ENCODE measurements at places on chromosomes 7 and 10.

DNA sequence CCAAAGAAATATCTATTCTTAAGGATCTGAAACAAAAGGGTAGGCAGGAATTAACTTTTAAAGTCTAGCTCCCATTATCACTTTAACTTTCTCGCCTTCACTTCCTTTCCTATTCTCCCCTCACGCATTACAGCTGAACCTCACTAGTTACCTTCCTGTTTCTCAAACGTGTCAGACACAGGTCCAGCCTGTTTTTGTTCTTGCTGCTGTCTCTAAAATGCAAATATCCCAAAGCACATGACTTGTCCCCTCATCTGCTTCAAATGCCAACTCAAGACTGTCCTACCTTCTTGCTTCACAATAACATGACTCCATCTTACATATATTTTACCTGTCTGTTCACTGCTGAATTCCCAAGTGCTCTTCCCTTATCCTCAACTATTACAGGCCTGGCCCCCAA lies 17.6 kb downstream of the ZDHHC6 start:
- no peak for DNase-seq

DNA sequence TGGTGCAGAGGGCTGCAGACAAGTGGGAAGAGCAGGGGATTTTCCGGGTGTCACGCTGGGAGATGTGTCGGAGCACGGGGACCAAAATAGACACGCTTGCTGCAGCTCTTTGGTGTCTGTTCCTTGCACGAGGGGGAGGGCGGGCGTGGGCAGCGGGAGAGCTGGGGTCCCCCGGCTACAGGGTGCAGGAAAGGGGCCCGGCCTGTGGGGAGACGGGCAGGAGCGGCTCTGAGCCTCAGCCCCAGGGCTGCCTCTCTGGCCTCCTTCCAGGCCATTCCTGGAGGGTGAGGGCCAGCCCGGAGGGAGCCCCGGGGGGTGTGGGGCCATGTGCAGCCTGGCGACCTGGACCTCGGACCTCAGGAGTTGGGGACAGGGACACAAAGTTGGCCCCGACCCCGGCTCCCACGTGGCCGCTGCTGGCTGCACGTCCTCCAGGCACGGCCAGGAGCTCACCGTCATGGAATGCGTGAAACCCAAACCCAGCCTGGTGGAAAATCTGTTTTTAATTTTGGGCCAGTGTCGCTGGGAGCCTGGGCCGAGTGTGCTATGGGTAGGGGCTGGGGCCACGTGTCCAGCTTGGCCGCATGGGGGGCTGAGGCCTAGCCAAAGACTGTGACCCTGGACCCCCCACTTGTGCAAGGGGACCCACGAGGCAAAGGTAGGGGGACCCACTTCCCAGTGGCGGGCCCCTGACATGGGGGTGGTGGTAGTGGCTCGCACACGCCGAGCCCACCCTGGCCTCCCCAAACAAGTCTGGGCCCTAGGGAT lies 6.6 kb downstream of the TTYH3 start:
- DNase-seq: no peak

- DNase-seq: no peak
These were observed 819 bp upstream of the TRIM4 start for GRCh38 chr7:99920149-99920548.

DNA sequence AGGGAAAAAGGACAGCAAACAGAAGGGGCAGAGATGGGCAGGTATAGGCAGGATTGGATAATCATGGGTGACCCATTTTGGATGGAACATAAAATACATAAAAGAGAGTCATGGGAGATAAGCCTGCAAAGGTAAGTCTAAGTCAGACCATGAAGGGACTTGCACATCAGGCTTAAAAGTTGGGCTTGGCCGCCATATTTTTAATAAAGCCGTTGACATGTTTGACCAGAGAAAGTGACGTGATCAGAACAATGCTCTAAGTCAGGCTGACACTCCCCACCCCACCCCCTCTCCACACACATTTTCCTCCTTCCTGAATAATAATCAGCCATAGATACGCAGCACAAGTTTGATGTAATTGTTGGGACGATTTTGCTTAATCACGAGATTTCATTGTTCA lies 54.0 kb downstream of the MRPL32 start:
- DNase-seq: no peak

GRCh38 chr7:114979803-114980507 lies 58.1 kb downstream of the MDFIC start:
- no peak for DNase-seq

- DNase-seq: no peak
These were observed 231.1 kb downstream of the ARHGAP12 start for GRCh38 chr10:31697271-31698180.

GRCh38 chr10:88042160-88043100 lies 179.0 kb downstream of the PTEN start:
- DNase-seq: no peak

- no peak for DNase-seq
These were observed 27.8 kb downstream of the SMURF1 start for GRCh38 chr7:99116144-99116543.

GRCh38 chr10:67926951-67927350 lies 42.5 kb downstream of the SIRT1 start:
- DNase-seq: no peak

DNA sequence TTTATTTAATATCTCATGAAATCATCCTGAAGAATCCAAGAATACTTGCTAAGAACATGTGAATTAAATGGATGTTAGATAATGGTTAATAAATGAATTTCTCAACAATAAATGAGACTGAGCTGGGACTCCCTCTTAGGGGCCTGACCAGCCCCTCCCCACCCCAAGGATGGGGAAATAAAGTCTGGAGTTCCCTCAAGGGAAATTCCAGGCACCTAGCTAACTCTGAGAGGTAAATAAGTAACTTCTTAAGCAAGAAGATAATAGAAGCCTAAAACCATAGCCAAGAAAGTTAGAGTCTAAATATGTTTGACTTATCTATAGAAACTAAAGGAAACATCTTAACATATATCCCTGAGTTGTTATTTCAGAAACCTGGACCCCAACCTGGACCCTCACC lies 32.2 kb upstream of the PPP1R9A start:
- DNase-seq: no peak

DNA sequence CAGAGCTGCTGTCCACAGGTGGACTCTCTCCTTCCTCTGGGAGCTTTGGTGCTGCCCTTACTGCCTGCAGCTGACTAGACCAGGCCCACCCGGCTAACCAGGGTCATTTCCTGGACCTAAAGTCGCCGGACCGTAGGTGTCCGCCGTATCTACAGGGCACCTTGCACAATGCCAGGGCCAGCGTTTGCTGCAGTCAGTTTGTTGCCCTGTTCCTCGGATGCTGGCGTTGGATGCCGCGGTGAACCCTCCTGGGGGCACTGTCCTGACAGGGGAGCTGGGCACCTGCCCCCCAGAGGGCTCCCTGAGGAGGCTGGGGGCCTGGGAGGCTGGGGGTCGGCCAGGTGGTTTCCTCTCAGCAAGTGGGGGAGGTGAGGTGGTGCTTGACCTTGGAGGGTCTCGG lies 96.6 kb downstream of the UNCX start:
- no peak for DNase-seq

GRCh38 chr10:48907730-48908129 lies 31.9 kb downstream of the LRRC18 start:
- no peak for DNase-seq

- peak; percentile 21 for DNase-seq
These were observed 1.6 kb downstream of the NCOA4 start for GRCh38 chr10:46028584-46029460.

- no peak for DNase-seq
These were observed 847 bp upstream of the SCIN start for GRCh38 chr7:12569673-12570072.

DNA sequence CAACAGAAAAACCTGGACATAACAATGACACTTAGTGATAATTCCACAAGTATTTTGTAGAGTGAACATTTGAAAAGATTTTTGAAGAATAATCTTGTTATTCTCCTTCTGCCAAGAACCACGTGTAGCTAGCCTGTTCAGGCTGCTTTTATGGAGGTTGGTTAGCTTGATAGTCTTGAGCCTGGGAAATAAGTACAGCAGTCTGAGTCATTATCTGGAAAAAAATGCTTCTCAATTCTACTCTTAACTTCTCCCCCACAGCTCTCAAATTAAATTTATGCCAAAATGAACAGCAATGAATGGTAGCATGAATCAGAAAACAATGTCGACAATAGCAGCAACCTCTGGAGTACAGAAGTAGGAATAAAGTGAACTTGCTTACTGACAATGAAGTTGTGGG lies 63.2 kb downstream of the GPR37 start:
- DNase-seq: no peak

DNA sequence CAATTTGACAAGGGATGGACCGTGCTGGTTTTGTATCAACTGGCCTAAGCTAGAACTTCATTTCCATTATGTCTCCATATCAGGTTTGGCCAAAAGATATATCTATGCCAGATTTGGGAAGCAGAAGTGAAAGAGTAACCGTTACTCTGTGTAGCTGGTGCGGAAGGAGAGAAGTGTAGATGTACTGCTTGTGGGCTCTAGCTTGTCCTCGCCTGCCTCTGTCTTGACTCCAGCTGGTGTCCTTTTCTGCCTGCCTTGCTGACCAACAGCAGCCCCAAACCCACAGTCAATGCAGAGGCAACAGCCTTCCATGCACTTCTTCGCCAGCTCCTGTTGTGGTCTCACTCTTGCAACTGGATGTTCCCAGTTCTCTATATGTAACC lies 128.5 kb downstream of the KIF20B start:
- no peak for DNase-seq

- DNase-seq: no peak
These were observed 186.8 kb downstream of the WDR37 start for GRCh38 chr10:1242975-1243374.

- no peak for DNase-seq
These were observed 3.0 kb upstream of the SKIDA1 start for GRCh38 chr10:21528236-21529031.

- DNase-seq: no peak
These were observed 141.9 kb upstream of the MKI67 start for GRCh38 chr10:128268015-128268722.

DNA sequence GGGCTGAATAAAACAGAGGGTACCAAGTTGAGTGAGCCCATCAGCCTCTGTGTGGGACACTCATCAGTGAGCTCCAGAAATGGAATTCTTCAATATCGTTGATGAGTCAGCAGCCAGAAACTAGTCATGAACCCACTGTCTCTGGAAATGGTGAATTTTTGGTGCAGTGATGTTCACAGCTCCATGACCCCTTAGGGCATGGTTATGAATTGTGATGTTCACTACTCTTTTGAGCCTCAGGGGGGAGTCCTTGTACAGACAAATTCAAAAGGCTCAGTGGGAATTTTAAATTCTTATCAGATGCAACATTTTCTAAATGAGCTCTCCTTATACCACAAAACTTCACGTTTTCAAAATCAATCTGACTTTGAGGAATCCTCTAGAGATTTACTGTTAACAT lies 335.7 kb downstream of the PHTF2 start:
- no peak for DNase-seq

DNA sequence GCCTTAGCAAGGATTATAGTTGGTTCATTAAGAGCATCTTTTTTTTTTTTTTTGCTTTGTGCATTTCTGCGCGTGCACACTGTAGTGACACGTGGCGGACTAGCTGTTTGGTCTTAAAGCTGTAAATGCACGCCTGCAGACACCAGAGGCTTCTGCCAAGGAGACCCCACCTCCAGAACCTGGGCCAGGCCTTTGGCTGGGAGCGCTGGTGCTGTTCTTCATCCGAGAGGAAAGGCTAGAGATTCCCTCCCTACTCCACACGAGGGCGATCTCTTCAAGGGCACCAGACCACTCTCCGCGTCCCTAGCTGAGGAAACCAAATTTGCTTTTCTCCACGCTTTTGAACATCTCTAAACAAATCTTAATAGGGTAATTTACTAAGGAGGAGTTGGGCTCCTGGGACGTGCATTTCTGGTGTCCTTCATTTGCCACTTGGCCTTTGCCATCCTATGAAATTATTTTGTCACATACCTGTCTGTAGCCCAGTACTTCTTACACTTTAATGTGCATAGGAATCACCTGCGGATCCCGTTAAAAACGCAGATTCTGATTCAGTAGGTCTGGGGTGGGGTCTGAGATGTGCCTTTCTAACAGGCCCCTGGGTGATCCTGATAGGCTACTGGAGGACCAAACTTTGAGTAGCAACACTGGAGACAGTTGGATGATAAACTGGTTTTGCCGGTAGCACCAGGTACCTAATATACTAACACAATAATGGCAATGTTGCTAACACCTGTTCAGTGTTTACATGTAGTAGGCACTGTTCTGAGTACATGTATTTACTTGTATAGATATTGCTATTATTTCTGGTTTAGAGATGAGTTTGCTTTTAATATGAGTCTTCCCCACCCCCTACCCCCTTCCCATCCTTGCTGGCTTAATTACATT lies 1.3 kb upstream of the SLC26A5 start:
- peak; percentile 4 for DNase-seq

GRCh38 chr10:33274096-33274785 lies 60.2 kb downstream of the NRP1 start:
- no peak for DNase-seq

DNA sequence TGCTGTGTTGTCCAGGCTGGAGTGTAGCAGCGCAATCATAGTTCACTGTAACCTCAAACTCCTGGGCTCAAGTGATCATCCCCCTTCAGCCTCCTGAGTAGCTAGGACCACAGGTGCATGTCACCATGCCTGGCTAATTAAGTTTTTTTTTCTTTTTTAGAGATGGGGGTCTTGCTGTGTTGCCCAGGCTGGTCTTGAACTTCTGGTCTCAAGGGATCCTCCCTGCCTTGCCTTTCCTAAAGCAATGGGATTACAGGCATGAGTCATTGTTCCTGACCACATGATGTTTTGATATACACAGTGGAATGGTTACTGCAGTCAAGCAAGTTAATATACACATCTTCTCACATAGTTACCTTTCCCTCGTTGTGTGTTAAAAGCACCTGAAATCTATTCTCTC lies 140.3 kb downstream of the GPR85 start:
- DNase-seq: no peak

GRCh38 chr7:123935436-123936381 lies 10.7 kb downstream of the SPAM1 start:
- no peak for DNase-seq

- no peak for DNase-seq
These were observed 61.7 kb downstream of the AUTS2 start for GRCh38 chr7:69659983-69660382.

DNA sequence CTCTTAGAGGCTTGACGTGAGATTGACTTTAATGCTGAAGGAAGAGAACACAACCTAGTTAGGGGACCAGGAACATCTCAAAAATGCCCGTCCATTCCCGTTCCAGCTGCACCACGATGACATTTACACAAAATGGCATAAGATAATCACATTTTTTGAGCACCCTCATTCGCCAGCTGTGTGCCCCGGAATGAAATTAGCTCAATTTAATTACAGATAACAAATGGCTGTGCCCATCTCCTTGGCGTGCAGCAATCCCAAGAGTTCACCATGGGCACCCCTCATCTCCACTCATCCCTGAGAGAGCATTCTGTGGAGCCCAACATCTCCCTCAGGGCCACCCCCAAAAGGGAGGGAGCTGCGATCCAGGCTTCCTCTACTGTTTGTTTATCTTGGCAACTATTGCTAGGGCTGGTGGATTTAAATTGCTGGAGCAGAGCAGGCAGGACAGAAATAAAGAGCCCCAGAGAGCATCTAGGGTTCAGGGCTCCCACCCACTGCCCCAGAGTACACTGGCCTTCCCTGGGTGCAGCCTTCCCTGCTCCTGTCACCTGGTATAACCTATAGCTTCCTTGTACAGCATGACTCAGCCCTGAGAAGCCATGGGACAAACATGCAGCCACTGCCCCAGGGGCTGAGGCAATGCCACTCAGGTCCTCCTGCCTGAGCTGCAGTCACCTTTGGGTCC lies 263.5 kb downstream of the ZEB1 start:
- DNase-seq: no peak
